ENCODE measurements at places on chromosomes 4 and X. TPM values are rescaled to one million over a fixed set of nuclear protein-coding genes. Genes with fewer than 3 reads are reported as not detected.

The FUNDC1 gene
- total RNA-seq, result 26.4 TPM

- no peak for DNase-seq
Measured at GRCh38 chr4:10639664-10640063, 44.9 kb downstream of the CLNK start.

- DNase-seq, result no peak
Measured at GRCh38 chr4:94649381-94650133, 108.2 kb upstream of the BMPR1B start.

- no peak for DNase-seq
Measured at GRCh38 chrX:46856483-46856882, 19.6 kb downstream of the RP2 start.

DNA sequence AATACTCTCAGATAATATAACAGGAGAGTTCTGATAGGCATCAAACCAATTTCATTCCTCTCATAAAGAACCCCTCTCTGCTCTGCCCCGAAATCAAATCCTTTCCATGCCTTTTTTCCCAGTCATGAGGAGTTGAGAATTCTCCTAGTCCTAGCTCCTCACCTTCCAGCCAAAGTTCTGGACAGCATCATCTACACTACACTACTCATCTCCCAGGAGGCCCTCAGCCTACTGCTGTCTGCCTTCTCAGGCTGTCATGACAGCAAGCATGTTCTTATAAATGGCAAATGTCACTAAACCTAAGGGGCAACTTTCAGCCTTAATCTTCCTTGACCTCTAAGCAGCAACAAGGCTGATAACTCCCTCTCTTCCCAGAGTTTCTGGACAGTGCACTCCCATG lies 26.6 kb downstream of the MAPK10 start:
- no peak for DNase-seq

GRCh38 chr4:119679251-119679650 lies 50.6 kb upstream of the PDE5A start:
- DNase-seq, result no peak

- DNase-seq, result no peak
Measured at GRCh38 chr4:143109376-143109775, 75.3 kb upstream of the USP38 start.

DNA sequence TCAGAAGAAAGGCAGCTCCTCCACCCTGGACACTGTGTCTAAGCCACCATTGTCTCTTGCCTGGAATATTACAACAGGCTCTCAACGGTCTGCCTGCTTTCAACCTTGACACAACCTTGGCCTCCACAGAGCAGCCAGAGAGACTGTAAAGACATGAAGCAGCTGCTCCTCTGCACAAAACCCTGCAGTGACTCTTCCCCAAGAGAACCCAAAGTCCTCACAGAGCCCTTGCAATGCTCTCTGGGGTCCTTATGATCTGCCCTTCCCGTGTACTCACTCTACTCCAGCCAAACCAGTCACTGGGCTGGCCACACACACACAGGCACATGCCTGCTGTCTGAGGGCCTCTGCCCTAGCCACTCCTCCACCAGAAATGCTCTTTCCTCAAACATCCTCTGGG lies 75.9 kb upstream of the CPEB2 start:
- no peak for DNase-seq

- no peak for DNase-seq
Measured at GRCh38 chrX:47091149-47091775, 13.0 kb downstream of the RGN start.

- no peak for DNase-seq
Measured at GRCh38 chrX:23436875-23437274, 102.2 kb downstream of the PTCHD1 start.

Measured in mucosa of gallbladder (tissue), 1 donor.